Inflammatory macrophage treated with lipopolysaccharide for 1 hour (primary cell): ENCODE measurements at places on chromosomes 2 and 18.

DNA sequence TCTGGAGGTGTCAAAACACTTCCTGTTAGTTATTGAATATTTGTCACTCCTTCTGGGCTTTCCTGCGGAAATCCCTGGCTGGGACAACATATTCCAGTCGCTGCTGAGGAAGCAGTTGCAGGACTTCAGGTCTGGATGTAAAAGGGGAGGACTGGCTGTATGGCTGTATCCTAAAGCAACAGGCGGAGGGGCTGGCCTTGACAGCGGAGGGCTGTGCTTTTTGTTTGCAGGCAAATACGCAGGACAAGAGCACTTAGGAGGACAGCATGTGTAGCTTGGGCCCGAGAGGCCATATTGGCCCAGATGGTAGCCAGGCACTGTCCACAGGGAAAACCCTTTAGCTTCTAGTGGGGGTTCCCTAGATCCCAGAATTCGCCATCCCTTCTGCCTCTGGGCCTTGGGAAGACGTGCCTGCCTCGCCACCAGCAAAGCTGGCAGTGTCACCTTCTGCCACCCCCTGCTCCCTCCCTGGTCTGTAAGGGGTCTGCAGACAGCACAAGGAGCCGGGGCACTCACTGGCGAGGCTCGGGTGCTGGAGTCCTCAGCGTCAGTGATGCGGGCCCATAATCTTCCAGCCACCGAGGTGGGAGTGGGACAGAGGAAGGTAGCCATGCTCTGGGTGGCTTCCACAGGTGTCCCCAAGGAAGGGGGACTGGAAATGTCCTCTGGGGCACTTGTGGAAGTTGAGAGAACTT, 6.7 kb downstream of the NPPC start:
- no peak for DNase-seq

GRCh38 chr2:39625193-39625926, 40.4 kb upstream of the TMEM178A start:
- peak; percentile 48 for DNase-seq

DNA sequence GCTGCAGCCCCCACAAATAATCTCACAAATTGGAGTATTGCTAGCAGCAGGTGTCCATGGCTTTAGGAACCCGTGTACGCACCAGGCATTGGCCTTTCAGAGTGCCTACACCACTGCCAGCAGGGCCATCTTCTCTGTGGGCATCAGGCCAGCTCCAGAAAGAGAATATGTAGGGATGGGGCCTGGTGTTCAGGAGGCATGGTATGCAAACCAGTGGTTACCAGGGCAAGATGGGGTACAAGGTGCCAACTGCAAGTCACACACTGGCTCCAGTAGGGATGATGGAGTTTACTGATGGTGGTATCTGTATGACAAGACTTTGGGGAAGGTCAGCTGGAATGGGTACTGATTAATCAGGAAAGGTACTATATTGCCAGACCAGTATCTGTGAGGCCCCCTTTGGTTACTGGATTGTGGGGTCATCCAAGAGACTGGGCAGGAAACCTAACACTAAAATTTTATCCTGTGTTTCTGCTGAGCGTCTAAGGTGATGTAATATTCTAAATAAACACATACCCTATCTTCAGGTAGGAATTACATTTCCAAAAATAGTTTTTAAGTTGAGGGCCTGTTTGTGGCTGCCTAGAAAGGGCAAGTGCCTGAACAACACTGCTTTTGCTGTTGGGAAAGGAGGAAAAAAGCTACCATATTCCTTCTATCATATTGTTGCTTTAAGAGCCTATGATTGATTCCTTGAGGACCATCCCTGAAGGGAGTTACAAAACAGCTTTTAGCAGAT, 9.0 kb downstream of the CNOT9 start:
- DNase-seq = no peak

DNA sequence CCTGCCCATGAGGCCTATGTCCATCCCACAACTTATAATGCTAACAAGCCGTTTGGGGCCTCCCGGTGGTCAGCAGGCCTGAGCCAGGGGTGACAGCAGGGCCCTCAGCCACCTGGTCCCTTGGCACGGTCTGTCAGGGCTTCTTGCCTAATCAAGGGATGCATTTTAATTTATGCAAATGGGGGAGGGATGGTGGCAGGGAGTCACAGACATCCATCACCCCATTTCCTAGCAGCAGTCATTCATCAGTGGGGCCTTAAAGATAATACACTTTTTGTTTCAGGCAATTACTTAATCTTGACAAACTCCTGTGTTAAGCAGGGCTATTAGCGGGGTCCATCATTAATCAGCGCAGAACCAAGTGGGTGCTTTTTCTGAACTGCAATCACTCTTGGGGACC, 174.5 kb downstream of the GLI2 start:
- DNase-seq = no peak

GRCh38 chr18:58105888-58106260, 61.8 kb downstream of the NEDD4L start:
- no peak for DNase-seq
